Neuronal stem cell (in vitro differentiated cells): ENCODE measurements at places on chromosomes 16 and 17.
A peak's percentile ranks its signal among the peaks of the same experiment; 100 is the strongest.

GRCh38 chr17:29591146-29591736 lies 1.7 kb upstream of the ANKRD13B start:
- no peak for DNase-seq

DNA sequence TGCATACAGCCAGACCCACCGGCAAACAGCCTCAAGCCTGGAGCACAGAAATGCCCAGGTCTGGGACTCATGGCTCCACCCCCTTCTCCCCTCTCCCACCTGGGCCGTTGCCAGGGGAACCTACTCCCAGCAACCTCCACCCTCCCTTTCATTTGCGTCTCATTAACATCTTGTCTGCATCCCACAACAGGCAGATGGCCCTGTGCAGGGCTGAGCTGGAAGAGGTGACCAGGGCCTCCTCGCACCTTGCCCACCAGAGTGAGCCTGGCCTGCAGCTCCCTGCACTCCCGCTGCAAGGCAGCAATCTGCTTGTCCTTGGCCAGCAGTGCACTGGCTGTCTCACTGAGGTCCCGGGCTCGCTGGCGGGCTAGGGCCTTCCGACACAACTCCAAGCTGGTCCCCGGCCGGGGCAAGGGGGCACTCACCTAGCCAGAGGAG lies 3.3 kb downstream of the TSPOAP1 start:
- no peak for DNase-seq

GRCh38 chr16:2586241-2586640 lies 48.4 kb downstream of the PDPK1 start:
- DNase-seq: no peak

DNA sequence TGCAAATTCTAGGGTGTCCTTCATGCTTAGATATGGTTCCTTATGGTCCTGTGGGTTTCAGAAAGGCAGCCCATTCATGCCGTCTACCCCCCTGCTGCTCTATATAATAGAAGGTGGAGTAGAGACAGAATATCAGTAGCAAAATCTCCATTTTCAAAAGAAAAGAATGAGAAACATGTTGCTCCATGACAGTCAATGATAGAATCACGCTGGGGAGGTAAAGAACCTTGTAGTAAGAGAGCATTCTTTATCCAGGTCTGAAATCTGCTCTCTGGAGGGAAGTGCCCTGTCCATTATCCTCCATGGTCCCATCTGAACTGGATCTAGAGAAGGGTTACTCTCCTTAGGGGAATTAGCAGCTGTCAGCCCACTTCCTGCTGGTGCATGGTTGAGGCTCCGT lies 272.8 kb downstream of the WWOX start:
- peak; percentile 5 for DNase-seq

DNA sequence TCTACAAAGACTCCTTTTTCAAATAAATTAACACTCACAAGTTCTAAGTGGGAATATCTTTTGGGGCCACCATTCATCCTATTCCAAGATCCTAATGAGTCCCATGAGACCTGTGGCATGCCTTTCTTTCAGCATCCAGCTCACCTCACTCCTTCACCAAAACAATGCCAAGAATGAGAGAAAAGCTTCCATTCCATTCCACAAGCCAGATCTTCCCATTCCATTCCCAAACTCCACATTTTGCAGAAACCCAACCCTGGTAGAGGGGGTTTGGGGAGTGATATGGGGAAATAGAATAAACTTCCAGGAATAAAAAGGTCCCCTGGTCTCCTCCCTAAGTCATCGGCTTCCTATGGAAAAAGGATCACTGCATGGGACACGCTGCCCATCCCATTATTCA lies 392.2 kb downstream of the NPIPA8 start:
- peak; percentile 20 for DNase-seq

GRCh38 chr17:10261098-10261497 lies 62.7 kb upstream of the GAS7 start:
- DNase-seq: no peak
